ENCODE measurements at places on chromosomes 6 and 20. TPM values are rescaled to one million over a fixed set of nuclear protein-coding genes. Genes with fewer than 3 reads are reported as not detected.

The PRDM1 gene
- total RNA-seq, result 7.3 TPM

The PRR18 gene
- not detected for total RNA-seq

The CTAGE9 gene
- total RNA-seq, result not detected

The VWA7 gene
- total RNA-seq, result 1.1 TPM

The TMEM200A gene
- 131 TPM for total RNA-seq

The DNAH8 gene
- total RNA-seq, result not detected

Measured in HFFc6 (cell line).